ENCODE measurements at places on chromosomes 12 and 14.
A peak's percentile ranks its signal among the peaks of the same experiment; 100 is the strongest.

GRCh38 chr14:29671034-29671433 lies 256.6 kb downstream of the PRKD1 start:
- no peak for DNase-seq

DNA sequence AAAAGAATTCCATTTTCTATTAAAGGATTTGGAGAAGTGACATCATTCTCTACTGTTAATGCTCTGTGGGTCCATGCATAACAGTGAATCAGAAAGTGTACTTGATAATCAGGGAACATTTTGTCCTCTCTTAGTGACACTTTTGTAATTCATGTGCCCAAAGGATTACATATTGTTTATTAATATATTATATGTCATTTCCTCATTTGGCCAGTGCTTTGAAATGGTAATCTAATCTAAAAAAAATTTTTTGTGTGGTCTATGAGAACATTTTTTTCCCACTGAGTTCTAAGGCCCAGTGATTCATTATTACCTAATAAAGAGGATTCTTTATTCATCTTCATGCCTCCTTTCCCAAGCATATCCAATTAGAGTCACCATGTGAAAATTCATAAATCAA lies 79.7 kb upstream of the MYF6 start:
- peak; percentile 88 for DNase-seq

- no peak for DNase-seq
Observed at GRCh38 chr12:94245631-94246383, 97.4 kb downstream of the PLXNC1 start.

DNA sequence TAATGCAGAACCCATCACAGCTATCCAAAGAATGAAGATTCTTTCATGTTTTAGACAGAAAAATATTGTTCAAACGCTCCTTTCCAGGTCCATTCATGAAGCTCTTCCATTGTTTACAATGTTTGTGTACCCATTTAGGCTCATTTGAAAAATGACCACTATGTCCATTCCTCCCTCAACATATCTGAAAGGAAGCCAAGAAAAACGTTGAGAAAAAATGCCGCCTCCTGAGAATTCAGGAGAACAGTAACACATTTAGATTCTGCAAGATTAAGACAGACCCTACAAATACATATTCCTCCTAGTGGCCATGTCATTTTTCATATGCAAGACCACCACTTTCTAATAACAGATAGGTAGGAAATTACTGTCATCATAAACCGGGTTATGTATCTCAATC lies 124.4 kb downstream of the SLC25A21 start:
- no peak for DNase-seq

DNA sequence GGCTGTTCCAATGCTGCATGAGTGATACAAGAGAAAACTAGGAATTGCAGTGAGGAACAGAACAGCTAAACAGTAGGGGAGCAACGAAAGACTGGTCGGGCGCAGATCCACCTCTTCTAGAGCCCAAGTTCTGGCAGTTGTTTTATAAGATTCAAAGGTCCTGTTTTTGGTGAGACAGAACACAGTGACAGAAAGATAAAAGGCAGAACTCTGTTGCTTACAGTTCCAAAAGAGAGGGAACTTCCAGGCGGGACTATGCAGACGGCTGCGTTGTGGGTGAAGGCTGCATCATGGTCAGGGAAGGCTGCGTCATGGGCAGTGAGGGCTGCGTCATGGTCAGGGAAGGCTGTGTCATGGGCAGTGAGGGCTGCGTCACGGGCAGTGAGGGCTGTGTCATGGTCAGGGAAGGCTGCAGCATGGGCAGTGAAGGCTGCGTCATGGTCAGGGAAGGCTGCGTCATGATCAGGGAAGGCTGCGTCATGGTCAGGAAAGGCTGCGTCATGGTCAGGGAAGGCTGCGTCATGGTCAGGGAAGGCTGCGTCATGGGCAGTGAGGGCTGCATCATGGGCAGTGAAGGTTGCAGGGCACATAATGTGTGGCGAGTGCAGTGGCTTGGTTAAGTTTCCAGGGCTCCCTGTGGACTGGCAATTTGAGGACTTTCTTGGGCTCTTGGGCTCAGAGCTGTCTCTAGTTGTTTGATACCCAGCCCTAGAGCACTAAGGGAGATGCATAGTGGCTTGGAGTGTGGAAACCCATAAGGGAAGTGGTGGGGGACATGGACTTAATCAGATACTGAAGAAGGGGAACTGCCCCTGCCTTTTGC lies 619.9 kb downstream of the AACS start:
- DNase-seq: no peak

- DNase-seq: no peak
Observed at GRCh38 chr12:58809064-58809607, 111.2 kb downstream of the LRIG3 start.

- DNase-seq: no peak
Observed at GRCh38 chr12:6869049-6870021, 2.0 kb downstream of the TPI1 start.

- DNase-seq: no peak
Observed at GRCh38 chr12:115870021-115870420, 407.5 kb downstream of the MED13L start.

GRCh38 chr14:51369814-51370213 lies 129.8 kb downstream of the TMX1 start:
- DNase-seq: no peak

DNA sequence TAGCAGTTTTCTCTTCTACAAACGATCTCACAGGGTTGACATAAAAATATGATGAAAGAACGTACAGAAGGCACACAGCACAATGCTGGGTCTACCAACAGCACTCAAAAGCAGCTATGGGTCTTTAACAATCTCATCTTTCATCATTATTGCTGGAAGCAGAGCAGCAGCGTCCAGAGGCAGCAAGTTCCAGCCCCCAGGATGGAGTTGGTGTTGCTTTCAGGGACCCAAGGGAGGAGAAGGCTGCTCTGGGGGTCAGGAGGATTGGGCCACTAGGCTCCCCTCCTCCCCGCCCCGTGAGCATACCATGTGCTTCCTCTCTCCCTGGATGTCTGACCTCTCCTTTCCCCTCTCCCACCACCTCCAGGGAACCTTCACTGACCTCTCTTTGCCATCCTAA lies 13.3 kb downstream of the KCTD10 start:
- no peak for DNase-seq

- DNase-seq: no peak
Observed at GRCh38 chr14:67335781-67336180, 23.8 kb downstream of the ATP6V1D start.

GRCh38 chr12:125092108-125092871 lies 27.1 kb downstream of the AACS start:
- no peak for DNase-seq

DNA sequence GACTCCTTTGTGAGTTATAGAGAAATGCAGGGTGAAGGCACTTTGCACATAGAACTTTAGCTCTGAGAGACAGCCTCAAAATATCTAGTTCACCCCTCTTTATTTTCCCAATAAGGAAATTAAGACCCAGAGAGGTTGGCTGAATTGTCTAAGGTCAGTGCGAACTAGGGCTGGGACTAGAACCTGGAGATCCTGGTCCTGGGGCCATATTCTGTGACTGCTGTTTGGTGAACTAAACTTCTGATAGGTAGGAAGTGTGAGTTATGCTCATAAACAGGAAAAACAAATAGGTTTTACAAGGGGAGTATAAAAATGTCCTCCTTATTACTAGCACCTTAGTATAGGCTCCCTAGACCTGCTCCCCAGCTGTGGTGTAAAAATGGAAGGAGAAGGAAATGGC lies 53.9 kb downstream of the DAD1 start:
- DNase-seq: no peak

- no peak for DNase-seq
Observed at GRCh38 chr12:98797200-98797599, 152.1 kb downstream of the APAF1 start.

- DNase-seq: no peak
Observed at GRCh38 chr14:100336618-100337530, 13.7 kb downstream of the SLC25A47 start.
